ENCODE measurements at places on chromosomes 13 and 19. TPM values are rescaled to one million over a fixed set of nuclear protein-coding genes. Genes with fewer than 3 reads are reported as not detected.

The OR7C1 gene
- not detected for total RNA-seq

The ADGRE2 gene
- 0.83 TPM for total RNA-seq

The F10 gene
- total RNA-seq: not detected

The PGLYRP1 gene
- total RNA-seq: not detected

The MARCHF2 gene
- 21.9 TPM for total RNA-seq

The PLEKHJ1 gene
- 43.5 TPM for total RNA-seq

The NCAN gene
- total RNA-seq: not detected

The GZMM gene
- total RNA-seq: not detected

The KIR2DL4 gene
- total RNA-seq: not detected

The PRODH2 gene
- total RNA-seq: not detected

The PSPN gene
- total RNA-seq: 0.67 TPM

The NLRP4 gene
- total RNA-seq: not detected

The APOC1 gene
- total RNA-seq: 1.0 TPM

The CACNG6 gene
- total RNA-seq: not detected

The ZFP28 gene
- total RNA-seq: 8.0 TPM
